ENCODE measurements at places on chromosomes 7 and 10.

DNA sequence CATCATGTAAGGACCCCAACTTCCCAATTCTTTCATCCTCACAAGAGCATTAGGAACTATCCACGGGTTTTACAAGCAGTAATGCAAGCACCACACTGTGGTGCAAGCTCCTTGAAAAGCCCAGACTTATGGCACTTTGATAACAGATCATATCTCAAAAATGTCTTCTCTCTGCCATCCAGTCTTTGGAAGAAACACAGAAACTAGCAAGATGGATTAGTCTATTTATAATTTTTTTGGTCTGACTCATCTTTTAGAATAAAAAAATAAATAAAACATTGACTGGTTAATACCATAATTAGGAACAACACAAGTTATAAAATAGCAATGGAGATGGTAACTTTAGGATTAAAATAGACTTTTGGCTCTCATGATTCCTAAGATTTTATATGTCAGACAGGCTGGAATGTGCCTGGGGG, 49.0 kb upstream of the CALD1 start:
- DNase-seq = no peak

DNA sequence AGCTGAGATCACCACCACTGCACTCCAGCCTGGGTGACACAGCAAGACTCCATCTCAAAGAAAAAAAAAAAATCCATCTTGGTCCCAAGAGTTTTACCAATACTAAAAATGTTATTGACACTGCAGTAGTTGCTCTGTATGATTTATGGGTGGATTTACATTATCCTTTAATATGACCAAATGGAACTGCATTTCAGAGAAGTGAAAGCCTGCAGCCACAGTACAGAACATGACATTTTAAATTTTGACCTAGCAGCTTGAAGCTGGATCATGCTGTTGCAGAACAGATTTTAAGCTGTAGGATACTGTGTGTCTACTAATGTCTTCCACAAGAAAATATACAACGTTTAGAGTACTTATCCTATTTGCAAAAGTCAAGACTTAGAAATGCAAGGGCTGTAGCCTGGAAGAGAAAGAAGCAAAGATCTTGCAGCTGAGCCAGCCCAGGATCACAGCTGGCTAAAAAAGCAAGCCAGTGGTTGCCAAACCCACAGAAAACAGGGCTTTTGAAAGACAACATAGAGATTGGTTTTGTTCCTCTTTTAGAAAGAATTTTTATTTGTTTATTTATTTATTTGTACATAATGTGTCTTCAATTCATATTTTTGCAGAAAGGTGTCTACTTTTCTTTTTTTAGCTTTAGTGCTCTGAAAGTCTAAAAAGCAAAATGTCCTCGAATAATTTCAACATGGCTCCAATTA, 55.2 kb upstream of the WNT16 start:
- DNase-seq = no peak

- no peak for DNase-seq
Measured at GRCh38 chr10:125172694-125173093, 12.3 kb upstream of the CTBP2 start.

- no peak for DNase-seq
Measured at GRCh38 chr7:102320181-102320580, 33.5 kb downstream of the SH2B2 start.

DNA sequence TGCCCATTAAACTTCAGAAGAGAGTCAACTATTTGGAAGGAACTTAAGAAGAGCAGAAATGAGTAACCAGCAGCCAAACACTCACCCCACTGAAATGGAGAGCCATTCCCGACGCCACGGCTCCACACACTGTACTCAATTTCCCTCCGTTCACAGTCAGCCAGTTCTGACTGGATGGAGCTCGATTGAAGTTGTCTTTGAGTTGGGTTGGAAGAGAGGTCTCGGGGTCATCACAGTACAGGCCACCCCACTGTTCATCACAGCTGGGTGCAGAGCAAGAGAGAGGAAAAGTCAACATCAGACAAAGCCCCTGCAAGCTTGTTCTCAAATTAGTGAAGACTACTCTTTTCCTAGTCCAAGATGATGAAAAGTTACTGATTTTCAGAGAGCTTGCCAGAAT, 75.9 kb upstream of the SLC26A5 start:
- DNase-seq = no peak

All from T-helper 1 cell (primary cell).